ENCODE measurements at places on chromosomes 4 and X. TPM values are rescaled to one million over a fixed set of nuclear protein-coding genes. Genes with fewer than 3 reads are reported as not detected.

GRCh38 chr4:24877868-24878635 lies 34.8 kb downstream of the CCDC149 start:
- no peak for DNase-seq

- no peak for DNase-seq
Observed at GRCh38 chrX:151982222-151982621, 7.7 kb upstream of the GABRE start.

GRCh38 chr4:56314207-56314915 lies 72.9 kb downstream of the AASDH start:
- no peak for DNase-seq

- DNase-seq: no peak
Observed at GRCh38 chrX:153645921-153646488, 998 bp upstream of the DUSP9 start.

DNA sequence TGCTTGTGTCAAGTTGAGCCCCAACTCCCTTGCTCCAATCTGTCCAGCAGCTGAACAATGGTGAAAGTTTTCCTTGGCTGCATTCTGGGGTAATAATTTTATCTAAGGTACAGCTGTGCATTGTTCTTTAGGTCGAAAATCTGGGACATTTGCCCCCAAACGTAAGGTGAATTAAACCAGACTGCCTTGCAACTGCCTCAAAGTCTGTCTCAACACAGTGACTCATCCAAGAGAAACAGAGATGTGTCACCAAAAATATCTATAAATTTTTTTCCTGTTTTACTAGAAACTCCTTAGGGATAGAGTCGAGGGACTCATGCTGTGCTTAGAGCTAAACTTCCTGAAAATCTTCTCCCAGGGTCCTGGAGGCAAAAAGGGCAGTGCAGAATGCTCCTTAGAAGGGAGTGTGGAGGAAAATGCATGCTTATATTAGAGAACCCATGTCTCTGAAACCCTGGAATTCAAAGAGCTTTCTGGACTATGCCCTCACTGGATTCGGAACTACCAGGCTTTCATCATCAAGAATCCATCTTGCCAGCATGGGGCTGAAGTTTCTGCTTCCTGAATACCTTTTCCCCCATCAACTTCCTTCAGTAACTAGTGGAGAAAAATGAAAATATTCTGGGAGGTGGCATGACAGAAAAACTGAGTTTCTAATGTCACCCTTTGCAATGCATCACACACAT lies 115.7 kb downstream of the PALLD start:
- DNase-seq: no peak

DNA sequence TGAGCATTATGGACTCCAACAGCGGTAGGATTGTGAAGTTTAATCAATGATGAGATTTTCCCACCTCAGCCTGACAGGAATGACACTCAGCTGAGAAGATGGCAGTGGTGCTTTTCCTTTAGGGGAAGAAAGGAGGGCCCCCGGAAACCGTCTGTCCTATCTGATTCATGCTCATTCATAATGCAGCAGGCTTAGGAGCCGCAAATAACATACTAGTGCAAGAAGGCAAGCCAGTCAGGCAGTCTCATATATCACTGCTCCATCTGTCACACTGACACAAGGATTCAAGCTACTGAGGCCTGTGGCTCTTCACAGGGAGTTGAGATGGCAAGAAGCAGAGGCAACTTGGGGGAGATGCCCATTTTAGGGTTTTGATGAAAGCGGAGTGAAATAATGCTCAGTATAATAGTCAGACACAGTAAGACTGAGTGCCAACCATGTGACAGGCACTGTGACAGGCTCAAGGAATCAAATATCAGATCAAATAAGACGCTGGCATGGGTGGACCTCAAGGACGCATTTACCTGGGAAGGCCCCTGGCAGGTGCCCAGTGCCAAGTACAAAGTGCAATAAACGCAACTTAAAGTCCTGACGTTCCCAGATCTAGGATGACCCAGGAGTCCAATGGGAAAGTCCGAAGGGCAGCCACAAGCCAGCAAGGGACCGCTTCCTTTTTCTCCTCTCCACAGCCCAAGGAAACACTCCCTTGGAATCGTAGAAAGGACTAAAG lies 63.4 kb downstream of the FHDC1 start:
- no peak for DNase-seq

DNA sequence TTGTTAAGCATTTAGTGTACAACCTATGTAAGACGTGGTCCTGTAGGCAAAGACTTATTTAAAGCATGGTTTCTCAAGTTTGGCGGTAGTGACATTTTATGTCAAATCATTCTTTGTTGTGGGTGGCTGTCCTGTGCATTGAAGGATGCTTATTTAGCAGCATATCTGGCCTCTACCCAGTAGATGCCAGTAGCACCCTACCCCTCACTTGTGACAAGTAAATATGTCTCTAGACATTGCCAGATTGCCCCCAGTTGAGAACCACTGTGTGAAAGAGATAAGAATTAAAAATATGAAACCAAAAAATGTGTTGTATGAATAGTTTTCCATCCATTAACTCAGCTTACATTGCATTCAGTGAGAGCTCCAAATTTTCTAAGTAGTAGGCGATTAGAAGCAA lies 25.5 kb downstream of the MMAA start:
- DNase-seq: no peak

DNA sequence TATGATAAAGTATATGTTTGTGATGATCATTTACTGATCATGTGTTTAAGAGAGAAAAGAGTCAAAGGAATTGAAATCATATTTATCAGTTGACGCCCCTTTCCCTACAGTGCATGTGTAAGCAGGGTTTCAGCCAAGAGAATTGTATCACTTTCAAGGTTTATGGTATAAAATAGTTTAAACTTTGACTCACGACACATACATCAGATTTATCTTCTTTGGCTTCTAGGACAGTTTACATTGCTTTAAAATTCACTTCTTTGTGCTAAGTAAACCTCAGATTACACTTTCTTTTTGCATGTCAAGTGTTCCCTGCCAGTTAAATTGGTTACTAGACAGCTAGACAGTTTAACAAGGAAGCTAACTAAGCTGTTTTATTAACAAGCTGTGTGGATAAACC lies 86.3 kb upstream of the MYOZ2 start:
- DNase-seq: no peak

The GAGE13 gene
- total RNA-seq: not detected

The ASB9 gene
- 0.27 TPM for total RNA-seq

The UGT2A1 gene
- not detected for total RNA-seq

The DUX4 gene
- not detected for total RNA-seq

Measured in activated T-cell treated with anti-CD3 and anti-CD28 coated beads, Interleukin-2, amount 50 U/mL, for 4 hours (primary cell).